Fibroblast of skin of back (primary cell): ENCODE measurements at places on chromosomes 16 and 17.

DNA sequence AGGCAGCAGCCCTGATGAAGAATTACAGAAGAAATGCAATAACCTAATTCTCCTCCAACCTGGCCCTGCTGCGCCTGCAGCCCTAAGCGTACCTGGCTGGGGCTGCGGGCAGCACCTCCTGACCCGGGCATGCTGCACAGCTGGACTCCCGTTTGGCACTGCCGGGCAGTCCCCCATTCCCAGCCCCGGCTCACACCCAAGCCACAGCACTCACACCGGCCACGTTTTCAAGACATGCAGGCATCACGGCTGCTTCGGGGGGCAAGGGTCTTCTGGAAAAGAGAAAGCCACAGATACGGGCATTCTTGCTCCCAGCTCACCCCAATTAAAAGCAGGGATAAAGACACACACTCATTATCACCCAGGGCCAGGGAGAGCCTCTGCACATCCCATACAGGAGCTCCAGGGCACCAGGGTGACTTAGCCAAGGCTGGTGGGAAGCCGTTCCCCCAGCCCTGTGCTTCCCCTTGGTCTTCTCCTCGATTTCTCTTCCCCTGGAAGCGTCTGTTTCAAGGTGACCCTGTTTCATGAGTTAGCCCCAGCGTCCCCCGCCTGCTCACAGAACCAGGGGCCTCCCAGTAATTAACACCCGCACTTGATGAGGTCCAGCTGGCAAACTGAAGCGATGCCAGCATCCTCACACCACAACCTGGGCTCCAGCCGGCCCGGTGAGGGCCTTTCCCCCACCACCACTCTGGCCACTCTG is 216.7 kb downstream of the C16orf78 start:
- no peak for DNase-seq

DNA sequence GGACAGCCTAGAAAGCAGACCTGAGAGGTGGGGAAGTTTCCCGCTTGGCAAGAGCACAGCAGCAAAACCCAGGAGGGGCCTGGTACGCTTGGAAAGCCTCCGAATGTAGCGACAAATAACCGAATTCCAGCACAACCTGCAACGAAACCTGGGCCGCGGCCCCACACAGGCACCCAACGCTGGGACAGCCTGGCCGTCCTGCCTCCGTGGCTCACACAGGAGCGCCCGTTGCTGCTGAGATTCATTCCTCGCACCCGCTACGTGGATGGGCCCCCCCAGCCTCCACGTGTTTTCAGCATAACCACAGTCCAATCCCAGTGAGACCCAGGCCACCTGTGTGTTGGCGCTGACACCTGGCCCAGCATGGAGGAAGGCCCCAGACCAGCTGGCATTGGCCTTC is 42.9 kb downstream of the LMF1 start:
- DNase-seq, result no peak

DNA sequence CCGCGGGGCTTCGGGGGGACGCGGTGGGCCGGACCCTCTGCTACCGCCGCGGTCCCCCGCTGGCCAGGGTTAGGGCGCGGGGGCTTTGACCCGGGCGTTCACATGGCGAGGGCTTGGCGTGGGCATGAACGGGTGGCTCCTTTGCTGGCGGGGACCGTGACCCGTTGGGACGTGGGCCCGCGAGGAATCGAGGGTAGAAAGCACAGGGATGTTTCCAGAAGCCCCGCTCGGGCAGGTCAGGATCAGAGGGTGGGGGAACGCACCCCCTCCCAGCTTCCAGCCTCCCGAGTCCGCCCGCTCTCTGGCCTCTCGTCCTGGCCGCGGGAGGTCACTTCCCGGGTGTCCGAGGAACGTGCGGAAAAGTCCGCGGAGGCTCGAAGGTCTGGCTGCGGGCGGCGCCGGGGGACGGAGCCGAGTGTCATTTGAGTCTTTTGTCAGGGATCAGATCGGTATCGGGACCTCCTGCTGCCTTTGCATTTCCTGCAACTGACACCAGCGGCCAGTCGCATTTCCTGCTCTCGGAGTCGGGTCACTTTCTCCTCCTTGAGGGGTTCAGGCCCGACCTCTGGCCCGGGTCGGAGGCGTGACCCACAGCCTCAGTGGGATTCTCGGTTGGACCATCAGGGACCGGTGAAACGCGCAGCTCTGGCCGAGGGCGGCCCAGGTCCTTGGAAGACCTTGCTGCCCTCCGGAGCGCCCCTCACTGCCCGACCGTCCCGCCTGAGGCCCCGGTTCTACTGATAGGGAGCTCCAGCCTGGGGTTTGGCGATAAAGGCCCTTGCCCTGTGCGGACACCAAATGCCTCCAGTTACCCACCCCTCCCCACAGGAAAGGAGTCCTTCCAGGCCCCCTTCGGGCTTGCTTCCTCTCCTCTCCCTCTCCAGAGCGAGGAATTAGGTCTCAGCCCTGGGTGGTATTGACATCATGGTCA is 702 bp upstream of the WNT3 start:
- DNase-seq, result no peak

GRCh38 chr17:82092628-82092994 is 5.4 kb downstream of the FASN start:
- DNase-seq, result no peak

DNA sequence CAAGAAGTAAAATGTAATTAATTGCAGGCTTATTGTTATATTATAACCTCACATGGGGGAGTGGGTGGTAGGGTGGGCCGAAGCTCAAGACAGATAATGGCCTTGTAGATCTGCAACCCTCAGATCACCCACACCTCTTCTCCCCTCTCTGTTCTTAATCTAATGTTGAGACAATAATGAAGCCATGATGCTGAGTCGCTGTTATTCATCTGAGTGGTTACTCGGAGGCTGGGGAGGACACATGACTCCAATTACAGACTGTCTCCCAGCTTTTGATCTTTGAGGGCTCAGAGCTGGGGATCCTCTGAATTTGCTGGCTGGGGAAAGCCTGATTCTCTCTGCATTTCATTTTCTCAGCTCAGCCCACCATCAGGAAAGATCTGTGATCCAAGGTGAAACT is 275.3 kb downstream of the SHISA9 start:
- no peak for DNase-seq

DNA sequence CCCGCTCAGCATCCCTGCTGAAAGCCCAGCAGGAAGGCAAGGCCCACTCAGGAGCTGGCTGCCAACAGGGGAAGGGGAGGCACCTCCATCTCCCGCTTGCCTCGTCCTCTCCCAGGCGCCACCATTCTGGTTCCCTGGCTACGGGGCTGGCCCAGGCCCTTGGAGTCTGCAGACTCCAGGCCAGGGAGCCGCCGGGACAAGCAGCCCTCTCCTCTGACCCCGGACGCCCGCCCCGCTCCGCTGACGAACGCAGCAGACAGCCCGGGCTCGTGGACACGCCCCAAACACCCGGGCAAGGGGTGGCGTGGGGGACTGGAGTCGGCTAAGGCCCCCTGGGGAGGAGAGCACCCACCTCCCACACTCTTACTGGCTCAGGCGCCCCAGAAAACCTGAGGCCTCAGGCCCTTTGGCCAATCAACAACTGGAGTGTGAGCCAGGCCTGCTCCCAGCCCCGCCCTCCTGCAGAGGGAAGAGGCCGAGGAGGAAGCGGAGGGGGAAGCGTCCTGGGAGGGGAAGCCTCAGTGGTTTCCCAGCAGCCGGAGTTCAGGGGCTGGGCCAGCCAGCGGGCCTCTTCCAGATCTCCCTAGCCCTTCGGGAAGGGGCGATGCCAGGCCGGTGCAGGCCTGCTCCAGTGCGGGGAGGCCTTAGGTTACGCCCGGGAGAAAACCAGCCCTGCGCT is 4.2 kb downstream of the MNT start:
- DNase-seq, result peak; percentile 99

DNA sequence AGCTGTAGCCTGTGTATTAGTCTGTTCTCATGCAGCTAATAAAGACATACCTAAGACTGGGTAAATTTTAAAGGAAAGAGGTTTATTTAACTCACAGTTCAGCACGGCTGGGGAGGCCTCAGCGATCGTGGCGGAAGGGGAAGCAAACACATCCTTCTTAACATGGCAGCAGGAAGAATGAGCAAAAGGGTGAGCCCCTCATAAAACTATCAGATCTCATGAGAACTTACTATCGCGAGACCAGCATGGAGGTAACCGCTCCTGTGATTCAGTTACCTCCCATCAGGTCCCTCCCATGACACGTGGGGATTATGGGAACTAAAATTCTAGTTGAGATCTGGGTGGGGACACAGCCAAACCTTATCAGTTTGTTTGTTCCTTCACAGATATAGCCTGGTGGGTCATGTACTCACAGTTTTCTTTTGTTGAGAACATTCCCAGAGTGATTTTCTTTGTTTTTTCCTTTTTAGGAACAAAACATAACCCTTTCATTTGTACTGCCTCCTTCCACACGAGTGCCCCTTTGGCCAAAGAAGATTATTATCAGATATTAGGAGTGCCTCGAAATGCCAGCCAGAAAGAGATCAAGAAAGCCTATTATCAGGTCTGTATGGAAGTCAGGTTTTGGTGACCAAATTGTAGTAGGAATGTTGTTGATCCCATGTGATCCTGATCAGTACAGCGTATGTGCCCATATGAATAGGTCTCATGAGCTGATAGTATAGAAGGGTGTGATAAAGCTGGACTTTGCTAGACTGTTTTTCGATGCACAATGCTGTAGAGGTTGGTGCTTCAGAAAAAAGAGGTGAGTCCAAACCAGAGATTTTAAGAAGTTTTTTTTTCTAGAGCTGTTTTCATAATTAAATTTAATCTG is 8.5 kb downstream of the DNAJA3 start:
- DNase-seq, result no peak

- peak; percentile 61 for DNase-seq
Measured at GRCh38 chr17:63774141-63774968, at the start of gene DDX42. Gene DDX42 (plus strand): TSS chr17:63774170. CDS start chr17:63787050, 12,880 bp downstream.

GRCh38 chr16:57013229-57013628 is 23.9 kb downstream of the NLRC5 start:
- DNase-seq, result peak; percentile 61

DNA sequence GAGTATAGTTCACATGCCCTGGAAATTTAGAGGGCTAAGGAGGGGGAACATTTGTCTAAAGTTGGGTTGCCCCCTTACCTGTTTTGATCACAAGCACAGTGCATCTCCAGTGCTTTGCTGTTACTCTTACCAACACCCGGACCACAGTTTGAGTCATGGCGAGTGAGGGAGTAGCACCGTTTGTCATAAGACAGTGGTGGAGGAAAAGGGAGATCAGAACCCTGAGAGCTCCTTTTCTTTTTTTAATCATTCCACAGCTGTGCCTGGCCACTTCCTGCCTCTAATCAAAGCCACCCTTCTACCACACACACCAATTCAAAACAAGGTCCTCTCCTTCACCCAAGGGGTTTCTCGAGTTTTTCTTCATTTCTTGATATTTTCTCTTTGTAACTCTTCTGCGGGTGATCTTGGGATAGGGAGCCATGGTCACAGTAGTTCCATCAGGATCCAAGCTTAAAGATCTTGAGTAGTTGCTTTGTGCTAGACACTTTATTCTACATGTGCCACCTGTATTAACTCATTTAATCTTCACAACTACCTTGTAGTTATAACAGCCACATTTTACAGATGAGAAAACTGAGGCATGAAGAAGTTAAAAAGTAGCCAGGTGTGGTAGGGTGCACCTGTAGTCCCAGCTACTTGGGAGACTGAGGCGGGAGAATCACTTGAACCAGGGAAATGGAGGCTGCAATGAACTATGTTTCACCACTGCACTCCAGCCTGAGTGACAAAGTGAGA is 5.0 kb upstream of the MYL4 start:
- peak; percentile 67 for DNase-seq

DNA sequence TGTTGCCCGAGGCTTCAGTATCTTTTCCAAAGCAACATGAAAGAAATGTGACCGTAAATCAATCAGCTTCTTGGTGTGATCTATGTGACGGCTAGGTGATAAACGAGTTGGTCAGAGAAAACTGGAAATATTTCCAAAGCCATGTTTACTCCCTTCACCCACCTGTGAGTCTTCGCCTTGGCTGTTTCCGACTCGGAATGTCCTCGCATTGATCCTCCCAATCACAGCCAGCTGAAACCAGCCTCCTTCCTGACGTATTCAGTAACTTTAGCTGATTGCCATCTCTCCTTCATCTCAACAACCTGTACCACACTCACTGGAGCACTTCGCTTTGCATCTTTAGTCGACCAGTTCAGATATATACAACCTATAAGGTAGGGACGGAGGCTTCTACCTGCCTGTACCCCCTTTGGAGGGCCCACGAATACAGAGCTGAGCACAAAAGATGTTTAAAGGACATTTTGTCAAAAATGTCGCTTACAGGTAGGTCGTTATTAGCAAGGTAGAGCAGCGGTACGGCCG is 705 bp downstream of the KRABD2 start:
- no peak for DNase-seq

GRCh38 chr16:17333229-17333628 is 137.5 kb downstream of the XYLT1 start:
- DNase-seq, result no peak

GRCh38 chr17:77364941-77365583 is 224.3 kb downstream of the SEC14L1 start:
- no peak for DNase-seq

GRCh38 chr16:19167710-19168370 is at the start of gene SYT17:
Gene SYT17 (plus strand): TSS chr16:19168240. CDS start chr16:19168647, 407 bp downstream.
- peak; percentile 48 for DNase-seq

- peak; percentile 86 for DNase-seq
Measured at GRCh38 chr17:7838090-7839075, 4.4 kb downstream of the KDM6B start.

- DNase-seq, result no peak
Measured at GRCh38 chr16:53071748-53072301, 17.0 kb downstream of the CHD9 start.

- peak; percentile 99 for DNase-seq
Measured at GRCh38 chr17:81566461-81567126, 14.4 kb upstream of the FAAP100 start.

GRCh38 chr17:4448197-4448980 is 14.6 kb downstream of the SPNS3 start:
- DNase-seq, result no peak

- DNase-seq, result no peak
Measured at GRCh38 chr16:4344983-4345835, 5.9 kb downstream of the PAM16 start.

DNA sequence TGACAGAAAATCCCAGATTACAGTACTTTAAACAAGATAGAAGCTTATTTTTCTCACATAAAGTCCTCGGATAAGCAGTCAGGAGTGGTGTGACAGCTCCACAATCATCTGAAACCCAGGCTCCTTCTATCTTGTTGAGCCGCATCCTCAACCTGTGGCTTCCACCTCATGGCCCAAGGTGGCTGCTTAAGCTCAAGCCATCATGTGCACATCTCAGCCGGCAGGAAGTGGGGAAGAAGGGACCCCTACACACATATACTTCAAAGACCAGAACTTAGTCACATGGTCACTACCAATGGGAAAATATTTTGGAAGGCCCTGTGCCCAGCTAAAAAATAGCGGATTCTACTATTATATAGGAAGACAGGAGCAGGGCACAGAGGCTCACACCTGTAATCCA is 11.0 kb upstream of the FBXO47 start:
- no peak for DNase-seq

- no peak for DNase-seq
Measured at GRCh38 chr17:34885076-34885475, 76.2 kb downstream of the CCT6B start.

GRCh38 chr17:75872434-75873351 is 5.7 kb downstream of the TRIM47 start:
- DNase-seq, result peak; percentile 90
